MG63 (cell line): ENCODE measurements at places on chromosomes 12 and 14.

DNA sequence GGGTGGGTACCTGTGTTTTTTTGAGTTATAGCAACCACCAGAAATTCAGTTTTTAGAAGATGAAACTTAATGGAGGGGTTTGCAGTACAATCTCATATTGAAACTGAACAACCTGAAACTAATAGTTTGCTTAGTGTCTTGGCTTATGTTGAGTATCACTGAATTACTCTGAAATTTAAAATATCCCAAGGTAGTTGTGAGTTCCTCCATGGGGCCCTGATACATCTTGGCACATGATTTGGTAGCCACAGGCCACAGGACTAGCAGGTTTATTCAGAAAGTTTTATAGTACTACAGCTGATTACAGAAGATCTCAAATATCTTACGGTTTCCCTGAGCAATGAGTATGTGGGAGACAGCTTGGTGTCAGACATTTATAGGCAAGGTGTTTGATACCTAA is 10.4 kb downstream of the PTGES3 start:
- no peak for DNase-seq

DNA sequence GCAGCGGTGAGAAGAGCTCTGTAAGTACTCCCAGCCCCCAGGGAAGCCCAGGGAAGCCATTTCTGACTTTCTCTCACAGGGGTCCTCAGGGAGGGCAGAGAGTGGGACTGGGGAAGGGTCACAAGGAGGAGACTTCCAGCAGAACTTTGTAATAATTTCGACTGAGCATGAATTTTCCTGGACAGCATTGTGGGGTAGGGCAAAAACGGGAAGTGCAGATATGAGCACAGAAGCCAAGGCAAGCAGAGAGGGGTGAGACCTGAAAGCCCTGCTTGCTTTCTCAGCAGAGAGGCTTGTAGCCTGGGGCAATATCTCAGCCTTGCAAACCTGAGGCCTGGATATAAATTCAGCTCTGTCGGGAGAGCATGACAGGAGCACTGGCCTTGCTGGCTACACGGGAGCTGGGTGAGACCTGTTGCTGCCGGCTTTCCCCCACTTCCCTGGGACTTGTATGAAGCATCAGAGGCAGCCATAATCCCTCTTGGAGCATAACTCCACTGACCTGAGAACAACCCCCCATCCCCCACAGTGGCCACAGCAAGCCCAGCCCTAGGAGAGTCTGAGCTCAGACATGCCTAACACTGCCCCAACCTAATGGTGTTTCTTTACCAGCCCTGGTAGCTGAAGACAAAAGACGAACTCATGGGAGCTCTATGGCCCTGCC is 9.8 kb upstream of the IQSEC3 start:
- DNase-seq: no peak

DNA sequence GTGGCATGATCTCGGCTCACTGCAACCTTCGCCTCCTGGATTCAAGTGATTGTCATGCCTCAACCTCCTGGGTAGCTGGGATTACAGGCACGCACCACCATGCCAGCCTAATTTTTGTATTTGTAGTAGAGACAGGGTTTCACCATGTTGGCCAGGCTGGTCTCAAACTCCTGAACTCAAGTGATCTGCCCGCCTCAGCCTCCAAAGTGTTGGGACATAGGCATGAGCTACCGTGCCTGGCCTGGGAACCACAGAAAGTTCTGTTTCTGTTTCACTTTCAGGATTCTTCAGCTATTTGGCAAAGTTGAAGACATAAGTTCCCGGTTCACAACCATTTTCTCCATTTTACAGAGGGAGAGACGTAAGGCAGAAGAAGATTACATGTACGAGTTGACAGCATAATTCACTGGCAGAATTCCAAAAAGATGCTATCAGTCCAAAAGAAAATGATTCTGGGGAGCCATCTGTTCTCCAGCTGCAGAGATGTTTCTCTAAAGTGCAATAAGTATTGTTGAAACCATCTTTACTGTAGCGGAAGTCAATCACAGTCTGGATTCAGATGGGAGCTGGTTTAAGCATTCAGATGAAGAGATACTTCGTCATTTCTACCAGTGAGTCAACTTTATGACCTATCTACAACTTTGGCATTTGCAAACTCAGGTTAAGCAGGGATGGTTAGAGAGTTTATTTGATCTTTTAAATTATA is 8.1 kb upstream of the RNF34 start:
- DNase-seq: no peak

- no peak for DNase-seq
These were observed 780.5 kb downstream of the NRXN3 start for GRCh38 chr14:78950649-78951048.

- no peak for DNase-seq
These were observed 33.2 kb upstream of the GALNT16 start for GRCh38 chr14:69226736-69227135.

- DNase-seq: no peak
These were observed 6.0 kb downstream of the PSMD9 start for GRCh38 chr12:121894633-121895032.

- peak; percentile 31 for DNase-seq
These were observed at the start of gene MUCL1 for GRCh38 chr12:54853933-54854538. MUCL1 (plus strand) TSS chr12:54854516; CDS start chr12:54854583, 67 bp downstream.

- DNase-seq: no peak
These were observed 958.3 kb downstream of the GALC start for GRCh38 chr14:87034680-87035079.

DNA sequence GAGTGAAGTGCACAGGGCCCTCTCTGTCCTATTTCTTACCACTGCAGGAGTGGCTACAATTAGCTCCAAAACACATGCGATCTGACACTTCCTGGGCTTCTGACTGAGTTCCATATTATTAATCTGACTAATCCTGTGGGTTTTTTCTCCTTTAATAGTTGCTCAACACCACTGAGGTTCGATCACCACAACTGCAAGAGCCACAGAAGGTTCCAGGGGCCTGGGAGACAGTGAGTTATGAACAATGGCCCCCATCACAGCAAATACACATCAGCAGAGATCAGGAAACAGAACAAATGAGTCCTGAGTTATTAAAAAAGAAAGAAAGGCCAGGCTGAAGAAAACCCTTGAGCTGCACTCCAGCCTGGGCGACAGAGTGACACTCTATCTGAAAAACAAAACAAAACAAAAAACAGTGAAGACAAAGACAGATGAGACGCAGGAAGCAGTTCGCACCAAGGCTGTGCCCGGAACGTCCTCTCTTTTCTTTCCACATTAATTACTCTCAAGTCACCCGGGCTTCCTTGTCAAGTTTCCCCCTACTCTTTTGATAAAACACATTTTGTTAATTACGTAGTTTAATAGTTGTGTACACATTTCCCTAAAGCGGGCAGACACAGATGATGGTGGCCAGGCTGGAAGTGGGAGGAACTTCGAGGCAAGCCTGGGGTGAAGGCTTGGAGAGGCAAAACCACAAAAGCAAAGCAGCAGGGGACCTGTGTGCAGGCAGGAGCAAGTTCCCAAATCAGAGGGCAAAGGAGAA is 42.7 kb downstream of the CDC42BPB start:
- DNase-seq: peak; percentile 46

DNA sequence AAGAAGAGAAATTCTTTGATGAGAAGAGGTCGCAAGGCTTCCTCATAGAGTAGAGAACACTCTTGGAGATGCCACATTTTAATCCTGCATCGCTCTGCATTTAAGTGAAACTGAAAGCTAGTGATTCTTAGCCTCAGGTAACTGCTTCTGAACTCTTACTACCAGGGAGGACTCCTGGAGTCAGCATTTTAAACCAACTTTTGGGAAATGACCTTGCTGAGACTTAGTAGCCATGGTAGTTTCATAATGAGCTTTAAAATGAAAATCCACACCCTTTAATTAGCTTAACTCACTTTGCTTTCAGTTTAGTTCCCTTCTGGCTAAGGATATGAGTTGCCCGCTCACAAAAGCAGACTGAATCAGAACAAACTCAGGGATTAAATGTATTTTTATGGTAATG is 80.3 kb downstream of the SYNE2 start:
- DNase-seq: no peak

- peak; percentile 44 for DNase-seq
These were observed 114.4 kb downstream of the SLC38A1 start for GRCh38 chr12:46154221-46154985.

DNA sequence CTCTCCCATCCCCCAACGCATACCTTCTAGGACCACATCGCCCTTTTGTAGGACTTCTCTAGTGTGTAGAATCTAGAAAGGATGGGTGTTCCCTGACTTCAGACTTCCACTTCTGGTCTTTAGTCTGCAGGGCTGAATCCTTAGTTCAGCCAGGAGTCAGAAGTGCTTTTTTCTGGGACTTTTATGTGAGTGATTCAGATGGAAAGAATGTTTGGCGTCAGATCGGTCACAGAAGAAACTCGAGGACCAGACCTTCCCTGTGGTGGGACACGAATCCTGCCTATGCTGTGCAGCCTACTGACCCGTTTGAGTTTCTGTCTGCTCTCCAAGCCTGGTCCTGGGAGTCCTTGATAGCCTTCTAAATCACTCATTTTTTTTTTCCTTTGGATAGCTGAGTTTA is 165.4 kb upstream of the SSTR1 start:
- DNase-seq: peak; percentile 48

DNA sequence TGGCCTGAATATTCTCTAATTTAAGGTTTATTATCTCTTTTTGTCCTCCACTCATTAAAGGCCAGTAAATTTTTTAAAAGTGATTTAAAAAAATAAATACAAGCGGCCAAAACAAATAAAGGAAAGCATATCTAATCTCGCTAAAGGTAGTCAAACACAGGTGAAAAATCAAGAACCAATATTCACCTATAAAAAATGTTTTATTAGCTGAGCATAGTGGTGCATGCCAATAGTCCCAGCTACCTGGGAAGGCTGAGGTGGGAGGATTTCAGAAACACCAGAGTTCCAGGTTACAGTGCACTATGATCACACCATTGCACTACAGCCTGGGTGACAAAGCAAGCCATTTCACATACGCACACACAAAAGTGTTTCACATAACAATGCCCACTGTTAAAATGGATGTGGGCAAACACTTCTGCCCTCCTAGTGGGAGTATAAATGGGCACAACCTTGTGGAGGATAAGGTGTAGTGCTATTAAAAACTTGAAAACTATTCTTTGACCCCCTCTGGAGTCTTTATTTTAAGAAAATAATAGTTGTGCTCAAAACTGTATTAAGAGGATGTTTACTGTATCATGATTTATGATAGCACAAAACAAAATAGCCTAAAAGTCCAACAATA is 32.7 kb upstream of the NAP1L1 start:
- DNase-seq: no peak

- no peak for DNase-seq
These were observed 119.0 kb downstream of the NCOR2 start for GRCh38 chr12:124448241-124448954.

- DNase-seq: no peak
These were observed 367 bp upstream of the FRS2 start for GRCh38 chr12:69469854-69470188.

DNA sequence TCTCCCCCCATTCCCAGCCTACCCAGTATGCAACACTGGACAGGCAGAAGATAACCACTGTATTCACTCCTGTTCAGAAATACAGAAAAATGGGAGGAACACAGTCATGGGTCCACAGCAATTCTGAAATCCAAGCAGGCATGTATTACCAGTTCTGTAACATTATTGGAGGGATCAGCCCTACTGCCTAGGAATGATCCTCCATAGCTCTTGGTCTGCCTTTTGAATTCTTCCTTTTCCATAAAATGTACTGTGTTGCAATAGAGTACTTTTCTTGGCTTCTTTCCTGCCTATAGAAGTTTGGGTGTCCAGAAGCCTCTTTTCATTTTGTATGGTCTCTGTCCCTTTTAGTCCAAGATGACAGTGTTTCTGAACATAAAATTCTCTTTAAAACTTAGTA is 46.5 kb downstream of the SPATS2 start:
- no peak for DNase-seq
